ENCODE measurements at places on chromosomes 7 and 10.

DNA sequence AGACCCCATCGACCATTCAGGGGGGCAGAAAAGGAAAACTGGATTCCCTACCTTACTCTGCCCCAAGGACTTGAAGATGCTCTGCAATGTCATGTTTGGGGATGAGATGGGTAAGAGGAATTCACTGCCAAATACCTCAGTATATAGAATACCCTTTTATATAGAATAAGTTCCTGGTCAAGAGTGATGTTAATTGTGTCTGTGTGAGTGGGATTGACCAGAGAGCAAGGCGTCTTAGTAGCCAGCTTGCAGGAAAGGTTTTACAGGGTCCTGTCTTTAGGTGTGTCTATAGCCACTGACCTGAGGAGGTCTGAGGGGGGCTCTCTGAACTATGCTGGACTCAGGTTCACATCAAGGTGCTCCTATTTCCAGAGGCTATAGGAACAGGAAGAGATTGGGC is 1.4 kb downstream of the IFIT3 start:
- no peak for DNase-seq

DNA sequence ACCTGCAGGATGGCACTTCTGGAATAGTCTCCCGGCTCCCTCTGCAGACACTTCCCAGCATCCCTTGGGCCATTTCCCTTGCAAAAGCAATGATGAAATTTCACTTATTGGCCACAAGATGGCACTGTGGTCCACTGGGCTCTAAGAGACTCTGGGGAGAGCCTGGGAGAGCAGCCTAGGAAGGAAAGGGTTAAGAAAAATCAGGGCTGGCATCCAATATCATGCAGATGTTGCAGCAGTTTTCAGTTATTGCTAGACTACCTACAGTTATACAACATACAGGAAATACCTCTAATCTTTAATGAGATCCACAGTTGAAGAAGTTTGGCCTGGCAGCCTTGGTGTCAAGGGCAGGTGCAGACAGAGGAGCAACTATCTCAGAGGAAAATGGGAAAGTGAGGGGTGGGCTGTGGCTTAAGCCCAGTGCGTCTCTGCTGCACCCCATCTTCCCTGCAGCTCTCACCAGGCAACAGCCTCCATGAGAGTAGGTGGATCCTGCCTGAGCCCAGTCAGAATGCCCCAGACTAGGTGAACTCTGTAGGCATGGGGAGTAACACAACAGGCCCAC is 100.2 kb upstream of the PRSS58 start:
- DNase-seq, result peak; percentile 66

GRCh38 chr10:109992485-109992884 is 15.3 kb upstream of the ADD3 start:
- DNase-seq, result peak; percentile 70

DNA sequence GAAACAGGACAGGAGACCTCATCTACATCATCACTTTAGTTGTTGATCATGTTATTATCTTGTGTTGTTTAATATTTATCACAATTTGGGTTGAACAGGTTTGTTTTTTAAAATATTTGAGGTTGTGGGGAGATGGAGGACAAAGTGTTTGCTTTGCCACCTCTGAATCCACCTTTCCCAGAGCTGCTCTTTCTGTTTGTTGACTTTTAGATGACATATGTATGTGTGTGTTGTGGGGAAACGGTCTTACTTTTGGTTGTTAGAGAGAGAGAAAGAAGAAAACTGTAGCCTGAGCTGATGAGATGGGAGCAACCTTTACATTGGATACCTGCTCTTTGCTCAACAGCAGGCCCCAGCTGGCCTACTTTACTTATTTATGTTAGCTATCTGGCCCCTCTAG is 19.0 kb upstream of the SLC16A12 start:
- no peak for DNase-seq

DNA sequence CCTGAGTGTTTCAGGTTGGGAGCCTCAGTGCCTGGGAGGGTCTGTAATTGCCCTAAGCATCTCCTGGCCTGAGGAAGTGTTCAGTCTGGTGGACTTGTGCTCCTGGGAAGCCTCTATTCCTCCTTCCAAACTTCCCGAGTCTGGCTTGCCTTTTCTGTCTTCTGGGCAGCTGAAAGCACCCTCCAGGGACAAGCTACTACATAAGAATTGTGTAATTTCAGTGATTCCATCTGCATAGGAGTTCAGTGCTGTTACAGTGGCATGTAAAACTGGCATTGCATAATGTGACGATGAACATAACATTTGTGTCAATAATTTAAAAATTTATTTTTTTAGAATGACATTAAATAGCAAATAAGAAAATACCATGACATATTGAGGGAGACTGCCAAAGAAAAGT is 109.3 kb downstream of the AOAH start:
- DNase-seq, result no peak

DNA sequence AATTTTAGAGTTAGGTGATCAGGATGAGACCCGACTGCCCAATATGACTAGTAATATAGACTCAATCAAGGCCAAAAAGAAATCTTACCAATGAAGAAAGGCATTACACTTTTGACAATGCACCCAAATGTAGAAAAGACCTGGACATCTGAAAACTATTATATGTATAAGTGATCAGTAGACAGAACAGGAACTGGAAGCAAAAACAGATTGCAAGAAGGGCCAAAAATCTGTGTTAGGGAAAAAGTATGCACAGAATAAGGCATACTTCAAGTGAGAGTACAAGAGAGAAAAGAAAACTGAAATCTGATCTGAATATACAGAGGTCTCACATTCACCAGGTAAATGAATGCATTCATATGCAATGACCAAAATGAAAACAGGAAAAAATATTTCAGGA is 107.0 kb downstream of the GNAI1 start:
- no peak for DNase-seq

GRCh38 chr10:124384172-124384571 is 34.6 kb downstream of the OAT start:
- DNase-seq, result no peak

DNA sequence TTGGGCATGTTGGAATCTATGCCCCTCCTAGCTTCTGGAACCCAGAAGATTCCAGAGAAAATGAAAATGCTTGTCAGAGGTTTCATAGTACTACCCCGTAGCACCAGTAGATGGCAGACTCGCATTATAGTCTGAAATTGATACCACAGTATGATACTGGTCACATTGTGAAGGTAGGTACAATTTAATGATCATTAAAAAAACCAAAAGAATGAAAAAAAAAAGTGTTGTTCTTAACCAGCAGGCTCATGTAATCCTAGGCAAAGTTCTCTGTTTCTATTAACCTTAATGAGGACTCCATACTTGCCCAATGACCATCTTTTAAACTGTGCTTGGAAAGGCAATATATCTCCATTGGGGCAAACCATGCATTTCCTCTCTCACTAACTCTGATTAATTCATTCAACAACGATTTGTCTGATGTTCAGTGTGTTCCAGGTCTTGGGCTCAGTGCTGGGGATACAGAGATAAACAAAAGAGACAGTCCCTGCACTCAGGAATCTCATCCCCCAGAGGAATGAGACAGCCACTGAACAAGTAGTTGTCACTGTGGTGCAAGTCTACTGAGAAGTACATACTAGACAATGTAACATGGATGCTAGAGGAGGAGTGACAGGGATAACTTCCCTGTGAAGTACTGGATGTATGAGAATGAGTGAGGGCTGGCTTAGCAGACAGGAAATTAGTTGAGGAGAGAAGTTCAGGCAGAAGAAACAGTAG is 223.5 kb upstream of the PHYHIPL start:
- peak; percentile 39 for DNase-seq

- no peak for DNase-seq
Observed at GRCh38 chr10:57008189-57008588, 647.1 kb upstream of the ZWINT start.

- DNase-seq, result no peak
Observed at GRCh38 chr10:112006831-112007230, 176.7 kb downstream of the GPAM start.

DNA sequence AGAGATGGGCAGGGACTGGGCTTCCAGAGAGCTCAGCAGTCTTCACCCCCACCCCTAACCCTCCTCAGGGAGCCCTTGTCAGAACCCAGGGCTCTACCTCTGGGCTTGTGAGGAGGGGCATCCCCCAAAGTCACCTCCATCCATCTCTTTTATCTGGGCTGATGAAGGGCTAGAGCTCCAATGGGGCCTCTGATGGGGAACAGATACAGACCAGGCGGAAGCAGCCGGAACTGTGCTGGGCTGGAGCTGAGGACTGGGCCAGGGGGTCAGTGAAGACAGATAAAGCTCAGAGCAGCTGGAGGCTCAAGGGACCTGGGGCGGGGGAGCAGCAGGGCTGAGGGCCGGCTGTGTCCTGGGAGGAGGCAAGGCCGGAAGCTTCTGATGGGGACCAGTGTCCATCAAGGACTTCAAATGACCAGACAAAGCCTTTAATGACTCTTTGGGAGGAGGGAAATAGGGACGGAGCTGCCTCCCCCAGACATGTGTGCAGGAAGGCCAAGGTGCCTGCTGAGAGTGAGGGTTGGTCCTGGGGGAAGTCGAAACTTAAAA is 10.2 kb downstream of the KAZALD1 start:
- DNase-seq, result no peak

DNA sequence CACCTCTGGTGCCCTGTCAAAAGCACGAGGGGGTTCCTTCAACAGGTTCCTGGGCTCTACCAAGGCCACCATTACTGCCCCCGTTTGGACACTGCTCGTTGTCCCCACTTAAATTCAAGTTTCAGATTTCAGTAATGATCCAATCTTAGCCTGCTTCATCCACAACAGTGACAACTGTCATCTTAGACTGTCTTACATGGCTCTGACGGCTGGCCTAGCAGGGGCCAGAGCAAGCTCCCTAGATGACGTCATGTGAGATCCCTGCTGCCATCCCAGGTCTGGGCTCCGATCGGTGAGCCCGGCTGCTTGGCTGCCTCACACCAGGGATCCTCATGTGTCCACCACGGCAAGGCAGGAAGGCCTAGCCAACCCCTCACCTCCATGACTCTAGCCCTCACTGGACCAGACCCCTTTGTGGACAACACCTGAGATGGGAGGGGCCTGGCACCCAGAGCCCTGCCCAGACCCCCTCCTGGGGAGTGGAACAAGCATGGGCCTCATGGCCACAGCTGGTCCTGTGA is 82.5 kb downstream of the FAM53B start:
- DNase-seq, result no peak

DNA sequence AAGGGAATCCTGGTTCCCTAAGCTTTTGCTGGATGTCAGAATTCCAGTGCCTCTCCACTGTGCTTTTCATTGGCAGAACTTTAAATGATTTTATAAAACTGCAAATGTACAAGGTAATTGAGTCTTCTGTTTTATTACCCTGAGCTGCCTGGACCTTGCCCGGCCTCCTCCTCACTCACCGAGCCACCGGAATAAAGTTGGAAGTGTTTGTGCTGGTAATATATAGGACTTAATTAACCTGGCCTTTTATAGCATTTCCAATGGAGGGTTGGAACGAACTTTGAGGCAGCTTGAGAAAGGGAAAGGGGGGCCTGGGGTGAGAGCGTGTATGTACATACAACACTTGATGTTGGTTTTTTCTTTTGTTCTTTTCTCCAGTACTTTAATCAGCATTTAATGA is 43.4 kb downstream of the ZNF503 start:
- DNase-seq, result no peak

DNA sequence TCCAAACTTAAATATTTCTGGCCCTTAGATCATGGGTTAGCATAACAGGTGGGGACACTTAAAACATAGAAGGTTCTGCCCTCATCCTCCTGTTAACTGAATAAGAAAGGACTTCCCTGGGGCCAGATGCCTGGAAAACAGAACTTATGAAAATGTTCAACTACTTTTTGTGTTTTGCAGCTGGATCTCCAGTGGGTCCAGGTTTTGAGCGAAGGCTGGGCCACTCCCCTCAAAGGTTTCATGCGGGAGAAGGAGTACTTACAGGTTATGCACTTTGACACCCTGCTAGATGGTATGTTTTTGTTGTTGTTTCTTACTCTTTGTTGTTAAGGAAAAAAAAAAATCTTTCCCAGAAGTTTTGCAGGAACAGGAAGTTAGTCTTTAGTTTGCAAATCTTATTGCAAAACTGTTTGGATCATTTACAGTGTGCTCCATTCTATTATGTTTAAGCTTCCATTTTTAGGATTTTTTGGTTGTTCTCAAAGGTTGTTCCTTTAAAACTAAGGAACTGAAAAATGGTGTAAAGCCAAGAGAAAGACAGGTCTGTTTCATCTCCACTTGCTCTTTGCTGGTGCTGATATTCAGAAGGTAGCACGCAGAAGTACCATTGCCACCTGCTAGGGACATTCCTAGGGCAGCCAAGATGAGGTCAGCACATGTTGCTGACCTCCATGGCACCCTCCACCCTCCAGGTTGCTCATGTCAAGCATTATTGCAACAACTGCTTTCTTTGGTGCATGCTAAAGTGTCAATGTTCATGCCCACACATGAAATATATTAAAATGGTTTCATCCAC is 56.1 kb downstream of the PAPSS2 start:
- no peak for DNase-seq

- peak; percentile 35 for DNase-seq
Observed at GRCh38 chr7:7110706-7111105, 71.6 kb upstream of the C1GALT1 start.
